Activated T-helper 2 cell treated with anti-CD3 and anti-CD28 coated beads, Interferon-gamma antibody, Interleukin-2, Interleukin-4, amounts not matched to agents 10 μg/mL and 5 μg/mL and 100 μg/mL, durations not matched to agents 14 hours and 24 hours and 36 hours (primary cell): ENCODE measurements at places on chromosomes 7 and 10. TPM values are rescaled to one million over a fixed set of nuclear protein-coding genes. Genes with fewer than 3 reads are reported as not detected.

The SLC18A3 gene
- total RNA-seq: 0.18 and 0.32 TPM in 2 replicates

DNA sequence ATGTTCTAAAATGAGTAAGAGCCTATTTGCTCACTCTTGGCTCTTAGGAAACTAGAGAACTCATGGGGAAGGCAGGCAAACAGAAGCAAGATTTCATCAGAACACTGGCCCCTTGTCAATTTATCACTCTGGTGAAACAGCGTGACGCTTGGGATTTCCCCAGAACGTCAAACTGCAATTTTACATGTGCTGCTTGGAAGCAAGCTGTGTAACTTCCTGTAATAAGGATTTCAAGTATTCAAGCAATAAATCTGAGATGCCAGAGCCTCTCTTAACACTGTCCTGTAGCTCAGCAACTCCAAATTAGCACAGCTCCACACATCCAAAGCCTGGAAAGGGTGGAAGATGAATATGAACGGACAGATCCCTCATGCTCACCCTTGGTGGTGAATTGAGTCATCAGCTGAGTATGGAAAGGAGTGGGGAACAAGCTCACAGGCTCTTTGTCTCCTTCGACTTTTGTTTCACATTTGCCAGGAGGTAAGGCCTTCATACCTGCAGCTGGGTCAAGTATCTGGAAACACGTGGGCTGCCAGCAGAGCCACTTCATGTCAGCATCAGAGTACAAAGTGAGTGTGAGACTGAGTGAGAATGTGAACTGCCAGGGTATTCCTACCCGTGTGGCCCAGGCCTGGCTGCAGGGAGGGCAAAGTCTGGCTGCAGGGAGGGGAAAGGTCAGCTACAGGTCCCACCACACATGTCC, 140.4 kb upstream of the NAMPT start:
- no peaks in the 10 kb centered on the region for H3K27me3 ChIP-seq
- H3K4me1 ChIP-seq: peaks cover 75% of the 10 kb centered on the region
- peak overlapping the region; percentile 98 for H3K27ac ChIP-seq
- H3K36me3 ChIP-seq: no peaks in the 10 kb centered on the region
- peak overlapping the region; percentile 65 for H3K4me3 ChIP-seq
- peak; percentile 44 for DNase-seq

DNA sequence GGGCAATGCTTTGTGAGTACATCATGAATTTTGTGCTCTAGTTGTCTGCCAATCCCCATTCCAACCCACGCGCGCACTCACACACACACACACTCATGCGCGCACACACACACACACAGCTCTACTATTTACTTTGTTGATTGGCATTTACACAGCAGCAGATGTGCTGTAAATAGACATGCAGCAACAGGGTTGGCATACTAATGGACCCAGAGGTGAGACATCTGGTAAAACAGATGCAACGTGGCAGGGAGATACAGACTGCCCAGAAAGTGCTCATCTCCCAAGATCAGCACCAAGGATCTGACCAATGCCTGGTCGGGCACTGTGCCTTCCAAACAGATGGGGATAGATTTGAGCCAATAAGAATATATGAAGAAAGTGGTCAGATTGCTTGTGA, 873.0 kb downstream of the SORCS3 start:
- no peaks in the 10 kb centered on the region for H3K36me3 ChIP-seq
- no peaks in the 10 kb centered on the region for H3K27me3 ChIP-seq
- no peak overlapping the region for H3K4me3 ChIP-seq
- DNase-seq: no peak

- no peak overlapping the region for H3K4me3 ChIP-seq
- peaks cover 13% of the 10 kb centered on the region for H3K27me3 ChIP-seq
- H3K36me3 ChIP-seq: no peaks in the 10 kb centered on the region
- H3K27ac ChIP-seq: no peak overlapping the region
- DNase-seq: no peak
Observed at GRCh38 chr10:46323176-46323575, 36.4 kb downstream of the ANTXRL start.

GRCh38 chr7:107877731-107878382, 13.1 kb upstream of the DLD start:
- H3K4me3 ChIP-seq: no peak overlapping the region
- no peaks in the 10 kb centered on the region for H3K36me3 ChIP-seq
- no peak for DNase-seq

GRCh38 chr7:115851291-115851690, 179.3 kb downstream of the TFEC start:
- no peak overlapping the region for H3K4me3 ChIP-seq
- no peak overlapping the region for H3K27ac ChIP-seq
- no peaks in the 10 kb centered on the region for H3K27me3 ChIP-seq

- no peak overlapping the region for H3K27ac ChIP-seq
- DNase-seq: no peak
- H3K4me1 ChIP-seq: no peaks in the 10 kb centered on the region
- no peak overlapping the region for H3K4me3 ChIP-seq
- no peaks in the 10 kb centered on the region for H3K36me3 ChIP-seq
Observed at GRCh38 chr10:61108915-61109314, 164.9 kb upstream of the RHOBTB1 start.

DNA sequence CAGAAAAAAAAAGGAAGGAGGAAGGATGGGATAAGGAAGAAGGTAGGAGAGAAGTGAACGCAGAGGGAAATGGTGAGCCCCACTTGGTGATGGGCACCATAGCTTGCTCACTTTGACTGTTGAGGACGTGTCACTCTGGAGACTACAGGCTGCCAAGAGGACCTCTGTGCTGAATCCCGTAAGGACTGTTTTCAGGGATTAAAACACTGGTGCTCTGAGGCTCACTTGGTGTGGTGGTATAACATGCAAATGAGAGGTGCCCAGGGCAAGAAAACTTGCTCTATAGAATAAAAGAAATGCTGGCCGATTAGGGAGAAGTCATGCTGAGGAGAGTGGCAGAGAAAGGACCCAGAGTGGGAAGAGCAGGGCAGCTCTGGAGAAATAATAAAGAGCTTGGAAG, 5.3 kb upstream of the IL2RA start:
- peaks cover 88% of the 10 kb centered on the region for H3K4me1 ChIP-seq
- DNase-seq: no peak
- no peaks in the 10 kb centered on the region for H3K27me3 ChIP-seq
- peak overlapping the region; percentile 57 for H3K4me3 ChIP-seq

DNA sequence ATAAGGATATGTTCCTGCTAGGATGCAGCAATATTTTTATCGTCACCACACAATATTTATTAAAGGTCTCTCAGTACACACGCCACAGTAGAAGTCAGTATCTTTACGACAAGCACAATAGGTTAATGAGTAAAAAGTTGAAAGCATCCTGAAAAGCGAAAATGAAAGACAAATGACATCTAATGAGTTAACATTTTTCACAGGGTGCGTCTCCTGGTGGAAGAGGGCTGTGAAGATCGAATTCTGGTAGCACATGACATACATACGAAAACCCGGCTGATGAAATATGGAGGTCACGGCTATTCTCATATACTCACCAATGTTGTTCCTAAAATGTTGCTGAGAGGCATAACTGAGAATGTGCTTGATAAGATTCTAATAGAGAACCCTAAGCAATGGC, 10.8 kb downstream of the C1QL3 start:
- H3K4me1 ChIP-seq: peaks cover 3% of the 10 kb centered on the region
- H3K4me3 ChIP-seq: no peak overlapping the region
- no peak for DNase-seq
- H3K27me3 ChIP-seq: no peaks in the 10 kb centered on the region
